Vagina (tissue), 2 donors: ENCODE measurements at places on chromosomes 2 and 18.

DNA sequence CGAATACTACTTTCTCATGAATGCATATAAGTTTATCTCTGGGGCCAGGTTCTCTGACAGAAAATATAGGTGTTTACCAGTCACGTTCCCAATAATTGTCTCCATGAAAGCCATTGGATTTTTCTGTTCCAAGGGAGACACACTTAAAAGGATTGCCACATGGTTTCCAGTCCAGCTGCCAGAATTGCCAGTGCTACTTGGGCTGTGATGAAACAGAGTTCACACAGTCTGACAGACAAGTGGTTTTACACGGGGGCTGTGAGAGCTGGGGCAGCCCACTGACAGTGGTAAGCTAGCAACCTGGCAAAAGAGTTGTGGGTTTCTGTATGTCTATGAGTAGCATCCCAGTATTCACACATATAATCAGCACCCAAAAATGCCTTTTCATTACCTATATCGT lies 27.7 kb upstream of the ATRAID start:
- DNase-seq = no peak

DNA sequence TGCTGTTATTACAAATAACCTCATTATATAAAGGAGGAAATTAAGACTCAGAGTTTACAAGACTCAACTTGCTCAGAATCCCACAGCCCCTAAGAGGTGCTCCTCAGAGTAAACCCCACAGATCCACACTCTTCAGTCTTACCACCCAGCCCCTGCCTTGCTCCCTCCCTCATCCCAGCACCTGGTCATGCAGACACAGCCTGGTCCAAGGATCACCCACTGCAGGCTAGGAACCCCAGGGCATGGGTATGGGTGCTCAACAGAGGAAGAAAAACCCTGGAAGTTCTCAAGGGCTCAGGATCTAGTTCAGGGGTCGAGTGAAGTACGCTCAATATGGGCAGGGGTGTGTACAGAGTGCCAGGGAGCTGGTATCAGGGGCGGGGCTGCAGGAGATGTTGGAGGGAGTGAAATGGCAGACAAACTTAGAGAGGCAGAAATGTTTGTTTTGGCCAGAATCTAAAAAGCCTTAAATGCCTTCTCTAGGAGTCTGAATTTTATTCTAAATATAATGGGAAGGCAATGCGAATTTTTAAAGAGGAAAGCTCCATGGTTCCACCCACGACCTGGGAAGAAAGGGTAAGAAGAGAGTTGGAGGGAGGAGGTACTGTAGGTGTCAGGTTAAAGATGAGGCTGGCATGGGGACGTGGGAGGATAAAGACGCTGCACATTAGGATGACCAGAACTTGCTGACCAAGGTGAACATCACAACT lies 79.1 kb upstream of the MGAT4A start:
- DNase-seq = no peak

GRCh38 chr2:238722181-238722580 lies 125.7 kb upstream of the TWIST2 start:
- DNase-seq = peak; percentile 79

DNA sequence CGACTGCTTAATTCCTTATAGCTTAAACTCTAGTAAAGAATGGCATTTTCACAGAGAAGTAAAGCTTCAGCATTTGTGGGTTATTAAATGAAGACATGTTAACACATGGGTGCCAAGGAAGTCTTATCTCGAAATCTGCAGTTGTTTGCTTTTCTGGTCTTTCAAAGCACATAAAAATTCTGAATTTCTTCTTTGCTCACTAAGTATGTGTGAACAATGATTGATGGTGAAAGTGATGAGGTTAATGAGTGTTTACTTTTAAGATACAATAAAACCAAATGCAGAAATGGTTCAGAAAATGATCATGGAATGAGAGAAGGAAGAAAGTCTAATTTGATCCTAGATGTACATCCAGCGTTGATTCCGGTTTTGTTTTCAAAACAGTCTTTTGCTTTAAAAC lies 234.6 kb upstream of the RAB12 start:
- DNase-seq = no peak

DNA sequence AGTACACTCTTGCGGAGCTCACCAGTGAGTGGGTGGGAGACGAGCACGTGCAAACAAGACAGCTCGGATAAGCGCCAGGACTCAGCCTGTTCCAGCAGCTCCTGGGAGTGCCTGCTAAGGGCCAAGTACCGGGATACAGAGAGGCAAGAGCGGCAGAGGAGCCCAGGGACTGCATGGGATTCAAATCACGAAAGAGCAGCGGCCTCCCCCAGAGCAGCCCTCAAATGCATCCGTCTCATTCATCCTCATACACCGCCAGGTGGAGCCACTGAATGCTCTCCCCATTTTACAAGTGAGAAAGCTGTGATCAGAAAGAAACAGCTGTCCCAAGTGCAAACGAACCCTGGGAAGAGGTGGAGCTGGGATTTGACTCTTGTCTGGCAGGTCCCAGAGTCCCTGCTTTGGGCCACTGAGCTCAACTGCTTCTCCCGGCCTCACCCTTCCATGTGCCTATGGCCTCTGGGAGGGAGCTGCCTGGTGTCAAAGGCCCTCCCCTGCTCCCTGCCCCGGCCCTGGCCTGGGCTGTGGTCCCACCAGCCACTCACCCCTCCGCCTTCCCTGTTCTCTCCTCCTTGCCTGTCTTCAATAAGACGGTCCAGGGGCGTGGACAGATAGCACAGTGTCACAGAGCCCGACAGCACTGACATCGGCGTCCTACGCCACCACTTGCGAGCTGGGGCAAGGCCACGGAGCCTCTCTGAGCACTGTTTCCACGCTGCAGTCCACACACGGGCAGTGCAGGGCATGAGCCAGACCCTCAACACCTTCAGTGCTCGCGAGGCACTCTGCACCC lies 72.8 kb upstream of the TAF1B start:
- no peak for DNase-seq

GRCh38 chr2:9970200-9971044 lies 18.9 kb downstream of the GRHL1 start:
- no peak for DNase-seq

DNA sequence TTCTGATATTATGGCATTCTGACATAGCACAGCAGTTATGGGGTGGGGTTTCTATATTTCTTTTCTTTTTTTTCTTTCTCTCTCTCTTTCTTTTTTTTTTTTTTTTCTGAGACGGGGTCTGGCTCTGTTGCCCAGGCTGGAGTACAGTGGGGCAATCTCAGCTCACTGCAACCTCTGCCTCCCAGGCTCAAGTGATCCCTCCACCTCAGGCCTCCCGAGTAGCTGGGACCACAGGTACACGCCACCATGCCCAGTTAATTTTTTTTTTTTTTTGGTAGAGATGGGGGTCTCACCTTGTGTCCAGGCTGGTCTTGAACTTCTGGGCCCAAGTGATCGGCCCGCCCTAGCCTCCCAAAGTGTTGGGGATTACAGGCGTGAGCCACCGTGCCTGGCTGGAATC lies 7.5 kb upstream of the FAM98A start:
- DNase-seq = no peak

DNA sequence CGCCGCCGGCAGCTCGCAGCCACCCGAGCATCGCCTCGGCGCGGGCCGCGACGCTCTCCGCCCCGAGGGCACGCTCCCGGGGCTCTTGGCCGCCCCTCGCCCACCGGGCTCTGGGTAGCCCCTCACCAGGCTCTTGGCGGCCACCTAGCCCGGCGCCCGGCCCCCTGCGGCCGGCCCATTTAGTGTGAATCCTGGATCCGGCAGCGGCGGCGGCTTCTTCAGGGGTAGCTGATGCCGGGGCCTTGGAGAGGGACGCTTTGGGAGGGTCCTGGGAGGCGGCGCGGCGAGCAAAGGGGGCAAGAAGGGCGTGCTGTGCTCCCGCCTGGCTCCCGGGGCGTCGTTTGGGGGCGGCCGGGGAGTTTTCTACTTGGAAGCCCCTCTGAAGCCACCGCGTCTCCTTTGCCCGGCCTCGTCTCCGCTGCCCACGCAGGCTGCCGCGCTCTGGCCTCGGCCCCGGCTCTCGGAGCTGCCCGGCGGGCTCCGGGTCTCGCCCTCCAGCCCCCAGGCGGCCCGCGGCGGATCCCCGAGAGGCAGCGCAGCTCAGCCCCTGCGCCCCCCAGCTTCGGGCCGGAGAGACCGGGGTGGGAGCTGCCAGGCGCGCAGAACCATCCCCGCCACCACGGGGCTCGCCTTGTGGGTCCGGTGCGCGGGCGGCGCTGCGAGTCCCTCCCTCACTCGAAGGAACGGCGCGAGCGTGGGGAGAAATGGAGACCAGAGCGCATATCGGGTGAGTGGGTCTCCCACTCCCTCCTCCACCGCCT lies 509 bp downstream of the PIEZO2 start:
- no peak for DNase-seq

- no peak for DNase-seq
Measured at GRCh38 chr2:16201848-16202247, 261.5 kb downstream of the MYCN start.

DNA sequence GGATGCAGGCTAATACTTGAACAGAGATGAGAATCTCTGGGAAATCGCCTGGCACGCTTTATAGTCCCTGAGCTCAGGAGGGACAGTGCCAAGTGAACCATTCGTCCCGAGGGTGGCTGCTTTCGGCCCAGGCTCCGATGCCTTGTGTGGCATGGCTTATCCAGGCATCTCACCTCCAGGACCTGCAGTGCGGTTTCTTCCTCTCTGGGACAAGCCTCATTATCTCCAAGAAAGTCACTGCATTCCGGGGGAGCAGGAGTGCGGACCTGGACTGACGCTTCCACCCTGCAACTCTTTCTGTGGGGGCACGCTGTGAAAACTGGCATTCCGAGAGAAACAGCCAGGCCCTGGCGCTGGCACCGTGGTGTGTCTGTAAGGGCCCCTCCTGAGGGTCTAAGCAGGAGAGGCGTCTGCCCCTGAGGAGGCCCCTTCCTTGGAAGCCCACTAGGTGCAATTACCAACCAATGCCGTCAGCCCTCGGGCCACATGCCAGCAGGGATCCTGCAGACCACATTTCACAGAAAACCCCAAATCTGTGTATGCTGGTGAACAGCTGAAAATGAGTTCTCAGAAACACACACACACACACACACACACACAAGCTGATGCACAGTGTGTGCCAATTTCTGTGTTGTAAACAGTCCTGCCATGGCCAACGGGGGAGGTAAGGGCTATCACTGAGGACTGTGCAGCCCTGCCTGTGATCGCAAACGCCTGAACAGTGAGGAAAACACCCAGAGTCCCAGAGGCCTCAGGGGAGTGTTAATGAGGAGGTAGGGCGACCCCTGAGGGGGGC lies 351.9 kb upstream of the SALL3 start:
- no peak for DNase-seq

GRCh38 chr18:11125492-11126315 lies 23.7 kb downstream of the PIEZO2 start:
- DNase-seq = no peak

DNA sequence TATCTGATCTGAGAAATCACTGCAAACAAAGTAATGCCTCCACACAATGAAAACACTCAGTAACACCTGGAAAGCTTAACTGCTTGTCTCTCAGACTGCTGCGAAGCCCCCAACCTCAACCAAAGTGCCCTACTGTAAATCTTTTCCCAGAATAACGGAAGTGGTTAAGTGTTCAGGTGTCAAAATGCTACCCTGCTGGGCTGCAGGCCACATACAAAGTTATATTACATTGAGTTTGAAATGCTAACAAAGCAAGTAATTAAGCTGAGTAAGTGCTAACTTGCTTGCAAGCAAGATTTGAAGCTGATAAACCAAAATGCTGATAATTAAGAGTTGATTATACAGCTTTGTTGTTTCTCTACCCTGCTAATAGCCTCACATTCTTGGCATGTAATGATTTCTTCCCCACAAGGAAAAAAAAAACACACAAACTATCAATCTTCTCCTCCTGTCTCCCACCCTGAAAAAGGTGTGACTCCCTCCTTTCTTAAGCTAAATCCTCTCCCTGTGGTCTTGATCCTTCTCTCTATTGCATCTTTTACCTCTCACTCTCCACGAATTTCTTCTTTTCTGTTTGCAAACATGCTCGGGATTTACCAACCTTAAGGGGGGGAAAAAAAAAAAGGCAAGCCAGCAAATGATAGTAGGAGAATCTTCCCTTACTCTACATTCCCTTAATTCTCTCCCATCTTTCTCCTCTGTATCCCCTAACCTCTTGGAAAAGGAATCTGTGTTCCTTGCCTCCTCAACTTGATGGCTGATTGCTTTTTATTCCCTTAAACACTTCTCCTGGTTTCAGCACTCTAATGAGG lies 266.8 kb upstream of the SIX3 start:
- DNase-seq = no peak

GRCh38 chr18:75408554-75409506 lies 18.7 kb downstream of the SMIM21 start:
- no peak for DNase-seq

DNA sequence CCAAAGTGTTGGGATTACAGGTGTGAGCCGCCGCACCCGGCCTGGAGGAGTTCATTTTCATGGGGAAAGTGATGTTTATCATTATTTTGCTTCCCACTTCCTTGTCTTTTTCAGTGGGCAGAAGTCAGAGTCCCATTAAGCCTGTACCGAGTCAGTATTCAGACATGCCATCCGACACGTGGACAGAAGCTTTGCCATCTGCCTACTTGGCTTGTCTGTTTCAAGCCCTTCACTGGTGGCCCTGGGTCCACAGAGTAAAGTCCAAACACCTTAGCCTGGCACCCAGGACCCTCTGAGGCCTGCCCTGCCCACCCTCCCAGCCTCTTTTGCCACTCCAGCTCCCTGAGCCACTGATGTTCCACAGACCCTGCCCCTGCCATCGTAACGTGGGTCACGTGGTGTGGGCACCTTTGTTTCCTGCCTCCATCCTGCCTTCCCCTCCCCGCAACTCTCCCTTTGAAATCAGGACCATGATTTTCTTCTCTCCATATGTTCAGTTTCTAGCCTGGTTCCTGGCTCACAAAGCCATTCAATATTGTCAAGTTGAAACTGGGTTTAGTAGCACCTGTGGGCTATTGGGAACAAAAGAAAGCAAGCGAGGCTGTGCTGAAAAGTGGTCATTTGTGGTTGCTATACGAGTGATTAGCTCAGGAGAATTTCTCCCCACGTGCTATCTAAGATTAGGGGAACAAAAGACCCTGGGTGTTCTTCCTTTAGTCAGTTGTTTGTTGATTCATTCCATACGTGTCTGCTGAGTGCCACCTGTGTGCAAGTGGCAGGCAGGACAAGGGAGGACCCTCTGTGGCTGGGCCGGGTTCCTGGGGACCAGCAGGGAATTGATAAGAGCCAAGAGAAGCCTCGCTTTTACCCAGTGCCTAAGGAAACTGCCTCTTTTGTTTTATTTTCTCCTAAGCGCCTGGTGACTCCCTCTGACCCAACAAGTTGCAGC lies 5.1 kb upstream of the ODC1 start:
- DNase-seq = no peak

DNA sequence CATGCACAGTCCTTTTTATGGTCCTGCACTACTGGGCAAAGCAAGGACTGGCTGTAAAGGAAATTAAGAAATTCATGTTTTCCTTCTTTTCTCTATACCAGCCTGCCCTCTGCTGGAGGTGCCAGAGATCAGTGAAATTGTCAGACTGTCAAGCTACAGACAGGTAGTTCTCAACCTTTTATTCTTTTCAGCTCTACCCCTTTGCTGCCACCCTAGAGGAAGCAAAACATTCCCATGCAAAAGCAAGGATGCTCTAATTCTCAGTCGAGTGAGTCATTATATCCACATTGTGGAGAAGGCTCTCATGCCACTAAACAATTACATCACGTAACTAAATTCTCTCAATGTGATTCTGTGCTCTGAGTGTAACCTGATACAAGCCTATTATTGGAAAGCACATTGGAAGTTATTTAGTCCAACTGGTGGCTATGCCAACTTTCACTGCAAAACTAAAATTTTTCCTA lies 25.0 kb upstream of the RAPGEF4 start:
- DNase-seq = no peak
